ENCODE measurements at places on chromosomes 7 and 10.
A peak's percentile ranks its signal among the peaks of the same experiment; 100 is the strongest.

GRCh38 chr7:120916121-120916520 is 34.5 kb upstream of the ING3 start:
- no peaks in the 10 kb centered on the region for H3K36me3 ChIP-seq
- H3K27ac ChIP-seq = no peak overlapping the region
- no peak overlapping the region for H3K4me3 ChIP-seq
- no peaks in the 10 kb centered on the region for H3K27me3 ChIP-seq

- no peaks in the 10 kb centered on the region for H3K27me3 ChIP-seq
- no peak for DNase-seq
- no peak overlapping the region for H3K27ac ChIP-seq
Observed at GRCh38 chr10:7185367-7185690, 225.5 kb downstream of the SFMBT2 start.

DNA sequence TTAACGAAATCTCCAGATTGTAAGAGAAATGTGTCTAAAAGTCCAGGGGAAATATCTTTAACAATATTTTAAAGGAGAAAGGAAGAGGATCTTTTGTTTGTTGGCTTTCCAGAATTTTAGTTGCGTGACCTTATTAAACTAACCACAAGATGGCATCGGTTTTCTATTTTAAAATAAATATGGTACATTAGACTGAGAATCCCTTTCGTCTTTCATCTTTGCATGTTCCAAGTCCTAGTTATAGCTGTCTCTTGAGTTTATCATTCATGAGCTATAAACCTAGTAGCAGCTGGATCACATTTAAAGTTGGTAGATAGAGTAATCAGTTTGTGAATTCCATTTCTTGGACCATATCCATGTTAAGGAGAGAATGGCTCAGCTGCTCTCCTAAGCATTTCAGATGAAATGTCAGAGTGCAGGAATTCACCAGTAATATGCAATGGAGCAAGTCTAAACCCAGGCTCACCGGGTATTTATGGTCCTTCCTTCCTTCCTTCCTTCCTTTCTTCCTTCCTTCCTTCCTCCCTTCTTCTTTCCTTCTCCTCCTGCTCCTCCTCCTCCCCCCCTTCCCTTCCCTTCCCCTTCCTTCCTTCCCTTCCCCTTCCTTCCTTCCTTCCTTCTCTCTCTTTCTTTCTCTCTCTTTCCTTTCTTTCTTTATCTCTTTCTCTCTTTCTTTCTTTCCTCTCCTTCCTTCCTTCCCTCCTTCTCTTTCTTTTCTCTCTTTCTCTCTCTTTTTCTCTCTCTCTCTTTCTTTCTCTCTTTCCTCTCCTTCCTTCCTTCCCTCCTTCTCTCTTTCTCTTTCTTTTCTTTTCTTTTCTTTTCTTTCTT is 57.8 kb upstream of the RAB18 start:
- H3K27ac ChIP-seq = no peak overlapping the region
- H3K4me3 ChIP-seq = no peak overlapping the region
- no peaks in the 10 kb centered on the region for H3K36me3 ChIP-seq
- DNase-seq = no peak

DNA sequence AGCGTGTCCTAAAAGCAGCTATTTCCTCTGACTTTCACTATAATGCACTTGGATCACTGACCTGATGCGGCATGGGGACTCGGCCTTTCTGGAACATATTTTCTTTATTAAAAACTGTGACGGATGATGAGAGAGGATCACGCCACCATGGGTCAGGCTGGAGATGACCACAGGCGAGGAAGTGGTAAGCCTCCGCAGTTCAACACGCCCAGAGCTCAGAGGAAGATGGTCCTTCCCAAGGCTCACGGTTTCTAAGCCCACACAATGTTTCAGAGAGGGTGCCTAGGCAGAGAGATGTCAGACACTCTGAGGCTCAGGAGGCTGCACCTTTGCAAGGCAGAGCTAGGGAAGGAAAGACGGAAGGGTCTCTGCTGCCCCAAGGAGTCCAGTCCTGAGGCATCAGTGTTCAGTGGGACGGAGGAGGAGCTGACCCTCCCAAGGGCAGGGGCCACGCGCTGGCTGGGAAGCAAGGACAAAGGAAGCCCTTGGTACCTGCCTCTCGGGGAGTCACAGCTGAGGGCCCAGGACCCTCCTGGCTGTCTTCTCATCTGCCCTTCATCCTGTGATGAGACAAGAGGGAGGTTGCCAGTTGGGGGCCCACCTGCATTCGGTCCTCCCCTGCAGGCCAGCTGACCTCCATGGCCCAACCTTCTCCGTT is 9.5 kb downstream of the CHST15 start:
- H3K27ac ChIP-seq = no peak overlapping the region
- no peaks in the 10 kb centered on the region for H3K27me3 ChIP-seq
- H3K4me1 ChIP-seq = no peaks in the 10 kb centered on the region
- DNase-seq = no peak

DNA sequence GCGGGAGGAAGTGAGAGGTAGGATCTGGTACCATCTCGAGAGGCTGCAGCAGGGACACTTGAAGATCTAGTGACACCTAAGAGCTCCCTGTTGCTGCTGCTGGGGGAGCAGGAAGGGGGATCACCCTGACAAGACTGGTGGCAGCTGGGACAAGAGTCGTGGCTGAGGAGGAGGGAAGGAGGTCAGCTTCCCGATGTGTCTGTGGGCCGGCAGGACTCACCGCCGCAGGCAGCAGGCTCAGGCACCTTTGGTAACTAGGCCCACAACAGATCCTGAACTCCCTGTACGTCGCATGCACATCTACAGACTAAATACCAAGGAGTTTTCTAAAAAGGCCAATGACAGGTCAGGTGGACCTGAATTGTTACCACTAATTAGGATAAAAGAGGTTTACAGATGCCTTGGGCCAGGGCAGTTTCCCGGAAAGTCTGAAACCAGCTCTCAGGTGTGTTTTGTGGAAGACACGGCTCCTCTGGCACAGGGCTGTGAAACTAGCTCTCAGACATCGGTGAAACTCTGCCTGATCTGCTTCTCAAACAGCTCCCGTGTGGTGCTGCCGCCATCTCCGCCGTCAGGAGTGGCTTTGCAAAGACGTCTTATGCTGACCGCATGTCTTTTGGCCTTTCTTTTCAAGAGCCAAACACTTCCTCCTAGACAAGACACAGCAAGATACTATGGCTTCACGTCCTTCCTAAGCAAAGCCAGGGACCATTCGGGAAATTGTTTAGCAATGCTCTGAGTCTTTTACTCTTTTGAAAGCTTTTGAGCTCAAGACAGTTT is 609.7 kb downstream of the PTPRN2 start:
- peak; percentile 19 for DNase-seq
- H3K27ac ChIP-seq = no peak overlapping the region
- H3K4me3 ChIP-seq = no peak overlapping the region
- no peaks in the 10 kb centered on the region for H3K27me3 ChIP-seq
- H3K36me3 ChIP-seq = peaks cover 15% of the 10 kb centered on the region

GRCh38 chr7:132393789-132394261 is 182.4 kb downstream of the PLXNA4 start:
- DNase-seq = no peak
- no peaks in the 10 kb centered on the region for H3K27me3 ChIP-seq
- H3K4me1 ChIP-seq = no peaks in the 10 kb centered on the region
- no peaks in the 10 kb centered on the region for H3K36me3 ChIP-seq
- H3K4me3 ChIP-seq = no peak overlapping the region
- H3K27ac ChIP-seq = no peak overlapping the region

- no peaks in the 10 kb centered on the region for H3K27me3 ChIP-seq
- peaks cover 14% of the 10 kb centered on the region for H3K36me3 ChIP-seq
Observed at GRCh38 chr10:133445751-133446708, 7.7 kb upstream of the SCART1 start.

DNA sequence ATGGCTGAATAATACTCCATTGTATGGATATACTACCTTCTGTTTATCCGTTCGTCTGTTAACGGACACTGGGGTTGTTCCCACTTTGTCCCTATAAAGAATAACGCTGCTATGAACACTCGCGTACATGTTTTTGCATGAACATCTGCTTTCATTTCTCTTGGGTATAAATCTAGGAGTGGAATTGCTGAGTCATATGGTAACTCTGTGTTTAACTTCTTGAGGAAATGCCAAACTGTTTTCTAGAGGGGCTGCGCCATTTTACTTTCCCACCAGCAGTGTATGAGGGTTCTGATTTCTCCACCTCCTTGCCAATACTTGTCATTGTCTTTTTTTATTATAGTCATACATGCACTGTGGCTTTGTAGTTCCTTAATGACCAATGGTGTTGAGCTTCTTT is 20.6 kb upstream of the RASSF4 start:
- no peak for DNase-seq
- H3K36me3 ChIP-seq = no peaks in the 10 kb centered on the region
- no peaks in the 10 kb centered on the region for H3K4me1 ChIP-seq
- H3K27ac ChIP-seq = no peak overlapping the region
- H3K27me3 ChIP-seq = no peaks in the 10 kb centered on the region
